Fibroblast of the aortic adventitia (primary cell): ENCODE measurements at places on chromosomes 11 and 22. TPM values are rescaled to one million over a fixed set of nuclear protein-coding genes. Genes with fewer than 3 reads are reported as not detected.

Gene DSCAML1
- total RNA-seq, result not detected in 2 replicates

Gene RTN4R
- total RNA-seq, result 0.09 TPM in 1 of 2 replicates, not detected in the other

Gene CCDC81
- total RNA-seq, result 0.36 and 2.6 TPM in 2 replicates

Gene C1QTNF5
- total RNA-seq, result 5.3 and 90.8 TPM in 2 replicates

Gene FAM181B
- 0.25 TPM in 1 of 2 replicates, not detected in the other for total RNA-seq

DNA sequence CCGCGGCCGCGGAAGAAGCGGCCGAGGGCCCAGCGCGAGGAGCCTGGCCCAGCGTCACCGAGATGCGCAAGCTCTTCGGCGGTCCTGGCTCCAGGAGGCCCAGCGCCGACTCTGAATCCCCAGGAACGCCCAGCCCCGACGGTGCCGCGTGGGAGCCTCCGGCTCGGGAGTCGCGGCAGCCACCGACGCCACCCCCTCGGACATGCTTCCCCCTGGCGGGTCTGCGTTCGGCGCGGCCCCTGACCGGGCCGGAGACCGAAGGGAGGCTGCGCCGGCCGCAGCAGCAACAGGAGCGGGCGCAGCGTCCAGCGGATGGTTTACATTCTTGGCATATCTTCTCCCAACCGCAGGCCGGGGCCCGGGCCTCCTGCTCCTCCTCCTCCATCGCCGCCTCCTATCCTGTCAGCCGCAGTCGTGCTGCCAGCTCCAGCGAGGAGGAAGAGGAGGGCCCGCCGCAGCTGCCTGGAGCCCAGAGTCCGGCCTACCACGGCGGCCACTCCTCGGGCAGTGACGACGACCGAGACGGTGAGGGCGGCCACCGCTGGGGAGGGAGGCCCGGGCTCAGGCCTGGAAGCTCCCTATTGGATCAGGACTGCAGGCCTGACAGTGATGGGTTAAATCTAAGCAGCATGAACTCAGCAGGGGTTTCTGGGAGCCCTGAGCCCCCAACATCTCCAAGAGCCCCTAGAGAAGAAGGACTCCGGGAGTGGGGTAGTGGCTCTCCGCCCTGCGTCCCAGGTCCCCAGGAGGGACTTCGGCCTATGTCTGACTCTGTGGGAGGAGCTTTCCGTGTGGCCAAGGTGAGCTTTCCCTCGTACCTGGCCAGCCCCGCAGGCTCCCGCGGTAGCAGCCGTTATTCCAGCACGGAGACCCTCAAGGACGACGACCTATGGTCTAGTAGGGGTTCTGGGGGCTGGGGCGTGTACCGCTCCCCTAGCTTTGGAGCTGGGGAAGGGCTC lies 1.2 kb downstream of the ARHGEF17 start:
- peak; percentile 95 for DNase-seq

DNA sequence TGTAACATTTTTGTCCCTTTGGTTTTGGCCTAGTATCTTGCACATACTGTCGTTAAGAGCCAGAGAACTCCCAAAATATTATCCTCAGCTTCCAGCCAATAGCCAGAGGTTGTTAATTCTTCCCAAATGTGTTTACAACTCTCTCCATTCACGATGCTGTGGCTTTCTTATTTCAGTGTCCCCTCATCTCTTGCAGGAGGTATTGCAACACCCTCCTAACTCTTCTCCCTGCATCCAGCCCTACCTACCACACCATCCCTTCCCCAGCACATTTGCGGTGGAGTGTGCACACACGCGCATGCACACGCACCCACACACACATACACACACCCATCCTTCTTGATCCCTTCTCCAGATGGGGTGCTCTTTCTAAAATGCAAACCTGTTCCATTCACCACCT lies 75.6 kb upstream of the LMO2 start:
- no peak for DNase-seq

- no peak for DNase-seq
Observed at GRCh38 chr22:38513063-38513462, 7.0 kb upstream of the DDX17 start.

- no peak for DNase-seq
Observed at GRCh38 chr11:4862447-4863236, 13.6 kb upstream of the OR51S1 start.

- DNase-seq, result no peak
Observed at GRCh38 chr22:49408102-49408836, 419.4 kb downstream of the BRD1 start.

DNA sequence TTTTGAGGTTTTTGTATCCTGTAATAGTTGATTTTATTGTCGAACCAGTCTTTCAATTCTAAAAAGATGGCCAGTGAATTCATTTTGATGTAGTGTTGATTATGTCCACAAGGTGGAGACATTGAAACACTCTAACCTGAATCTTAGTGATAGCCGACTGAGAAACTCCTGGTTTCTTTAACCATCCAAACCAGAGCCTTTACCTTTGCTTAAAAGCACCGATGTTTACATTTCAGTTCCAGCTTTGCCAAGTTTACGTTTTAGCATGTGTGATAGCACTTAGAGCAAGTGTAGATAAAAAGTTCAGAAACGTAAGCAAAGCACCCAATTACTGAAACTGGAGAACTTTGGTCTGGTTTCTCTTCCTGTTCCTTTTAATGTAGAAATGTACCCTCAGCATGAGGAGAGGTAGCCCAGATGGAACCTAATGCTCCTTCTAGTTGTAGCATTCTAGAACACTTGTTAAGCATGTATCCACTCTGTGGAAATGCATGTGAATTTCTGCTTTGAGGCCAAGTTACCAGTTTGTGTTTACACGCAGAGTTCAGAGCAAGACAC lies 208.6 kb downstream of the DBX1 start:
- DNase-seq, result peak; percentile 79

- DNase-seq, result no peak
Observed at GRCh38 chr22:20089977-20090729, 10.1 kb downstream of the DGCR8 start.
